AG09309 (cell line): ENCODE measurements at places on chromosomes 3 and 15.

DNA sequence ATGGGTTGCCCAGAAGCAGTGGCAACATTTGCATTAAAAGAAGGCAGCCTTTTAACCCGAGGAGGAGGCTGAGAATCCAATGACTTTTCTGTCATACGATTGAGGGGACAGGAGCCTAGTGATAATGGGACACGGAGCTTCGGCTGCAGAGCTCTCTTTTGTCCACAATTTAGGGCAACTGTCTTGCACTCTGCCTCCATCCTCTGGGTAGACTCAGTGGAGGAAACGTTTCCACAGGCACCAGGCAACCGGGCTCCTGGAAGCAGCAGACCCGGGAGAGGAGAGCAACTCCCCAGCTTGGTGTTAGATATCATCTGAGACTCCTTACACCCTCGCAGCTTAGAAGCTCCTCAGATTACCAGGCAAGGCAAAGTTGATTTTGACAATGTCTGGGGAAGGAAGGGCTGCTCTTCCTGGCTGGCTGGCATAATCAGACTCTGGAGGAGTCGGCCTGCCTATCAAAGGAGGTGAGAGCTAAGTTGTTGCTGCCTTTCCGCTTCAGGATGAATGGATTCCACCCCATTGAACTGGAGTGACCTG, 43.5 kb upstream of the RNU6-1 start:
- no peak for DNase-seq

- DNase-seq, result no peak
Measured at GRCh38 chr15:70856177-70856883, 2.4 kb upstream of the LARP6 start.

- no peak for DNase-seq
Measured at GRCh38 chr3:194283221-194284006, 67.7 kb downstream of the CPN2 start.

DNA sequence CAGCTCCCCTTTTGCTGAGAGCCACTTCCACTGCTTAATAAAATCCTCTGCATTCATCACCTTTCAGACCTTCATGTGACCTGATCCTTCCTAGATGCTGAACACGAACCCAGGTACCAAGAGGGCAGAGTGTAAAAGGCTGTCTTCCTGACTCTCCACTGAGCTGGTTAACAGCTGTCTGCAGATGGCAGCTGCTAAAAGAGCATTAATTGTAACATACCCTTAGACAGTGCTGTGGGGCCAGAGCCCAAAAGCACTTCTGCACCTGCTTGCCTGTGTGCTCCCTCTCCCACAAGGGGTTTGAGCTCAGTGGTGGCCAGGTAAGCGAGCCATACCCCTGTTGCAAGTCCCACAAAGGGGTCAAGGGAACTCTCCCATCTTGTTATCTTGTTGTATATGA, 187.3 kb downstream of the UBE2E2 start:
- no peak for DNase-seq

DNA sequence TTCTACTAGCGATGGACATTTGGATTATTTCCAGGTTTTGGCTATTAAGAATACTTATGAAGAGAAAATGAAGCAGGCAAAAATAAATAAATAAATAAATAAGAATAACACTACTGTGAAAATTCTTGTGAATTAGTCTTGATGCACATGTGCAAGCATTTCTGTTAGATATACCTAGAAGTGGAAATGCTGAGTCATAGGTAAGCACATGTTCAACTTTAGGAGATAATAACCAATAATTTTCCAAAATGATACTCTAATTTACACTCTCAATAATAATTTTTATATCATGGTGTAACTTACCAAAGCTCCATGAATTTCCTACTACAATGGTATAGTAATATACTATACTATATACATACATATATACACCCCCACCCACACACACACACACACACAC, 23.4 kb downstream of the EMC4 start:
- no peak for DNase-seq

DNA sequence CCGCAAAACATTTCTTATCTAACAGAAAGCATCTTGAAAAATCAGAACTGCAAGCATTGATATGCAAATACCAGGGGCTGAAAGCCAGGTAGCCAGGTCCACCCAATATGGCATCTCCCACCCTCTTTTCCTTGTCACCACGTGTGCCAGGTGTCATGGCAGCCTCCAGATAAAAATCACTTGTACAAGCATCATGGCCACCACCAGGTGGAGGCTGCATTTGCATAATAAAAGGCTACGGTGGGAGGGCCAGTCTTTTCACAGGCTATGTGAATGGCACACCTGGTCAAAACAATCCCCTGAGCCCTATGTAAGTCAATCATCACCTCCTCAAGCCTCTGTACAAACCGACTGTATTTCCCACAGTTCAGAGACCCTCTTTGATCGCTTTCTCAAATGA, 1233.1 kb upstream of the ALCAM start:
- no peak for DNase-seq

DNA sequence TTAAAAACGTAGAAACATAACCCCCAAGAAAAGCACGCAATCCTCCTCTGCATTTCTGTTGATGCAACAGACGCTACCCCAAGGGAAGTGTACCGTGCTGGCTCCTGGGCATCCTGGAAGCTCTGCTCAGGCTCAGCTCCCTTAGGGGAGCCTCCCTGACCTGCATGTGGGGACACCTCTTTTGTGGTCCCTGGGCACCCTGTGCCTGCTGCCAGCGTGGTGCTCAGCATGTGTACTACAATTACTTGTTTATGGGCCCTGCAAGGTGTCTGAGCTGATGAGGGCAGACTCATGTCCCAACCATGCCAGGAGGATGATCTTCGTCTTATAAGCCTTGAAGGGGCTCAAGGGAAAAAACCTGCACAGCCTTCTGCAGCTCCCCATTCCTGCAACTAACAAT, 18.3 kb downstream of the EHD4 start:
- no peak for DNase-seq

DNA sequence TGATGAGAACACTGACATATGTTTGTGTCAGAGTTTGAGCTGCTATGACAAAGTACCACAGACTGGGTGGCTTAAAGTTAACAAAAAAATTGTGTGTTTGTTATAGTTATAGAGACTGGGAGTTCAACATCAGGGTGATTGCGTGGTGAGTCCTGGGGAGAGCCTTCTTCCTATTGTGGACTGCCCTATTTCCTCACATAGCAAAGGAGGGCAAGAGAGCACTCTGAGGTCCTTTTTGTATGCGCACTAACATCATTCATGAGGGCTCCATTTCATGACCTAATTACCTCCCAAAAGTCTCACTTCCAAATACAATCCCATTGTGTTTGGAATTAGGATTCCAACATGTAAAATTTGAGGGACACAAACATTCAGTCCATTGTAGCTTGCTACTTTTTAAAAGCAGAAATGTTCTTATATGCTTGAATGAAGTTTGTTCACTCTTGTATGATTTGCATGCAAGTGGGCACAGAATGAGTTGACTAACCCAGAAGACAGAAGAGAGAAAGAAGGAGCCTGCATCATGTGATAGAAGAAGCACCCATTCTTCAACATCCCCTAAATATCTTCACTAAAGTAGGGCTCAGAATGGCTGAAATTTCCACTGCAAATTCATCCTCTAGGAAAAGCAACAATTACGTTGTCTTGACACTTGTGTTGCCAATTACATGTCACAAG, 18.9 kb upstream of the ALCAM start:
- no peak for DNase-seq

GRCh38 chr3:108312656-108313055, 16.3 kb downstream of the HHLA2 start:
- DNase-seq, result peak; percentile 14

GRCh38 chr15:40789999-40790398, 16.9 kb upstream of the ZFYVE19 start:
- no peak for DNase-seq

DNA sequence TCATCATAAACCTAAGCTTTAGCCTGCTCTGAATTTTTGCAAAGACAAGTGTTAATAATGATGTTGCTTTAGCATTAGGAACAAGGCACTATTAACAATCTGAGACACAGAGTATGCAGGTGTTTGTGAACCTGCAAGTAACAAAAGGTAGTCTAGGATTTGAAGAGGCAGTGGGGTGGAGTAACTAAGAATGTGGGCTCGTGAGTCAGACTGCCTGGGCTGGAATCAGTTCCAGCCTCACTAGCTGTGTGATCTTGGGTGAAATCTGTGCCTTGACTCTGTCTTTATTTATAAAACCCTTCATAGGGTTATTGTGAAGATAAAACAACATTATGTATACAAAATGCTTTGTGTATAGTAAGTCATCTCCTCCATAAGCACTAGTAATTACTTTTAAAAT, 610.6 kb upstream of the CFAP20DC start:
- DNase-seq, result no peak

DNA sequence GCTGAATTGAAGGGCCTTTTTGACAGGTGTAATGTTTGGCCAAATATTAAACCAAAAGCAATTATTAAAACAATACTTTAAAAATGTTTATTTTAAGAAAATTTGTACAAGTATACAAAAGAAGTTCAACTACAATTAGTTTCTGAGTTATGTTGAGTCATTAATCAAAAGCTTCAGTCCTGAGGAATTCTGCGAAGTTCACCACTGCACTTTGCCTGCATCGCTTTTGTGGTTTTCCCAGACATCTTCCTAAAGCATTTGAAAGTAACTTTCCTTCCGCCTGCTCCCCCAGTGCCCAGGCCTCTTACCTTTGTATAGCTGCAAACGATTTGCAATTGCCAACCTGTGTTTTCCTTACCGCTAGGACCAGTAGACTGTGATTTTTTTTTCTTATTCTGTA, 69.5 kb downstream of the KCNAB1 start:
- DNase-seq, result no peak

DNA sequence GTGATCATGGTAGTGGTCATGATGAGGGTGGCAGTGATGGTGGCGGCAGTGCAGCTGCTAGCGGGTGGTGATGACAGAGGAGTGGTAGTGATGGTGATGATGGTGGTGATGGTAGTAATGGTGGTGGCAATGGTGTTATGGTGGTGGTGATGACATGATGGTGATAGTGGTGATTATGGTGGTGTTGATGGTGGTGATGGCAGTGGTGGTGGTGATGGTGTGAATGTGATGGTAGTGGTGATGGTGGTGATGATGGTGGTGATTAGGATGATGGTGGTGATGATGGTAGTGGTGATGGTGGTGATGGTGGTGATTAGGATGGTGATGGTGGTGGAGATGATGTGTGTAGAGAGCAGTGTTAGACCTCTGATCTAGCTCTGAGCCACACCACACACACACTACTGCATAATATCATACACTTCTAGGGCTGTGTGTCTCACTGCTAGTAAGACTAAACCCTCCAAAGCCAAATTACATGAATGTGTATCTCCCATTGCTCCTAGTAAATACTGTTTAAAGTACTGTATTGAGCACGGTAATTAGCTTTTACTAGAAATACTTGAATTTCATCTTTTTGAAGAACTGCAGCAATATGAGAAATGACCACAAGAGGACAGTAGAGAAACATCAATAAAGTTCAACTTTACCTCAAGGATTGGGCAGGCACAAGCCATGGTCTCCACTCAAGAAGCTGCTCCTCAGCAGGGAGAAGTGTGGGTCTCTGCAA, 28.8 kb downstream of the TMED3 start:
- DNase-seq, result peak; percentile 31

DNA sequence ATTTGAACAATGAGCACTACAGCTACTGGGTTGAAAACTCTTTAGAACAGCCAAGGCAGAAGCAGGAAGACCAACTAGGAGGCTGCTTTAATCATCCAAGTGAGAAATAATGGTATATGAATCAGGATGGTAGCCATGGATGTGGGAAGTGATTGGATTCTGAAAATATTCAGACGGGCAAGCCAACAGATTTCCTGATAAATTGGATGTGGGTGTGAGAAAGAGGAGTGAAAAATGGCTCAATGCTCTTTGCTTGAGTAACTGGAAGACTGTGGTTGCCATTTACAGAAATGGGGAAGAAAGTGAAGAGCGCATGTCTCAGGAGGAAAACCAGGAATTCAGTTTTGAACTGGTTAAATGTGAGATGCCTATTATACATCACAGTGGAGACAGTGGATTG, 50.4 kb downstream of the ISL2 start:
- DNase-seq, result no peak

DNA sequence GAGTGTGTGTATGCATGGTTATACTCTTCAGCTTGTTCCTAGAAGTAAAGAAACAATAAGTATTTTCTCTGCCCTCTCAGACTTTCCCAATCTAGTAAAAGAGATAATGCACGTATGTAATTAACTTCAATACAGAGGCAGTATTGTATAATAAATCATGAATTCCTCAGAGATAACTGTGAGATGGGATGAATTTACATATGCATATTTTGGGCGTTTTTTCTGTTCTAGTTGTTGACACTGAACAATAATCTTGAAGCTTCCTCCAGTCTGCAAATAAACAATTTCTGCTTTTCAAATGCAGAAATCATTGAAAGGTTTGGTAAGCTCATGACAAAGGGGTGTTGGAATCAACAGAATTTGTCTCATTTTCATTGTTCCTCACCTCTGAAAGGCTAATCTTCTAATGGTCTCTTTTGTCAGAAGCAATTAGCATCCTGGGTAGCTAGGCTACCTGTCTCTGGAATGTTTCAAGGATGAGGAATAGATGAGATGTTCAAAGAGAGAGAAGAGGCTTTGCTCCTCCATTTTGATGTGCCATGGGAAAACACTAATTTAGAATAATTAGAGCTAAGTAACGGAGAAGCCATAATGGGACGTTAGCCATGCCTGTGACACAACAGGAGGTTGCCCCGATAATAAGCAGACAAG, 43.3 kb upstream of the SIAH2 start:
- no peak for DNase-seq

DNA sequence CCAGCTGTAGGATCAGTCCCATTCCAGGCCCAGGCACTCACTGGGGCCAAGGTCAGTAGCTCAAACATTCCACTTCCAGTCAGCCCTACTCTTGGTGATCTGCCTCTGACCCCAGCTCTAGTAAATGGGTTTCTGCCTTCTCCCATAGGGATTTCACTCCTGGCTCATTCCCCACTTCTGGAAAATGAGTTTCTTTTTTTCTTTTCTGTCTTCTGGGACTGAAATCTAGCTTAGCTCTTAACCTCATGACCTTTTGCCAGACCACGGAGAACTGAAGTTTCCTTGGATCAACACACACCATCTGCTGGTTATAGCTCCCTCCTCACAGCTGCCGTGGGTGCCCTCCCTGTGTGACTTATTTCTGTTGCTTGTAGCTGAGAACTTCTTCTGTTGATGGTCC, 21.3 kb downstream of the MME start:
- peak; percentile 31 for DNase-seq

DNA sequence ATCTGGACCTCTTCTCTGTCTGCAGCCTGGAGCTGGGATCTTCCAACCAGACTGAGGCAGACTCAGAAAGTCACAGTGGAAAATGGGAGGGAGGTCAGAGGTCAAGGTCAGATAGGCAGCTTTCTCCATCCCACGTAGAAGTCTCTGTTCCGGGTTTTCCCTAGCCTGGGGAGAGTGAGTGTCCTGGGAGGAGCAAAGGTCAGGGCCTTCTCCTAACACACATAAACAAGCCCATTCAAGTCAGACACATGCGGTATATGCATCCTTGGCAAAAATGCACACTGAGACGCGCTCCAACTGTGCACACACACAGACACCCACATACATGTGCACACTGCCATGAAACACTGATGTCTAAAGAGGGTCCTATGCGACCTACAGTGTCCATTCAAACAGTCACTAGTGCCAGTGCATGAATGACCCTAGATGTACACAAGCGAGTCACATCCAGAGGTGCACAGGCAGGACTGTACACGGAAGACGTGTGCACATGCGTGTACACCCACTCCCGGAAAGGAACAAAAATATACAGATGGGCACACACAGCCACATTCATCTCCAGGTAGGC, 681 bp downstream of the TWF2 start:
- no peak for DNase-seq
